CD4-positive, alpha-beta T cell treated with Interleukin-17A for 4 hours (primary cell): ENCODE measurements at places on chromosomes 7 and 10.

DNA sequence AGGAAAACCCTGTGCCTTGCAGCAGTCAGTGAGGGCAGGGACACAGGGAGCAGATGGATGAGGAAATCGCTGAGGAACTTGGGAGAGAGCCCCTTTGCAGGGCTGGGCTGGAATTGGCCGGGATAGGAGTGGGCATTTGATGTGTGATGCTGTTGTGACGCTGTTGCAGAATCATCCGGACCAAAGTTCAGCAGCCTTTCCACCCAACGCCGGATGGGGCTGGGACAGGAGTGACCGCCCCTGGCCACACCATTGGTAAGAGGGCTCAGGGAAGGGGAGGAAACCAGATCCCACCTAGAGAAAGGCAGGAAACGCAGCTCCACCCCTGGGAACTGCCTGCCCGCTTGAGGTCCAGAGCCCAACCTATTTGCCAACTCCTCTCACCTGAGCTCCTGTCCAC, 33.9 kb downstream of the PAX2 start:
- no peak for DNase-seq

- no peak for DNase-seq
Observed at GRCh38 chr7:109215341-109215740, 645.7 kb downstream of the DNAJB9 start.

DNA sequence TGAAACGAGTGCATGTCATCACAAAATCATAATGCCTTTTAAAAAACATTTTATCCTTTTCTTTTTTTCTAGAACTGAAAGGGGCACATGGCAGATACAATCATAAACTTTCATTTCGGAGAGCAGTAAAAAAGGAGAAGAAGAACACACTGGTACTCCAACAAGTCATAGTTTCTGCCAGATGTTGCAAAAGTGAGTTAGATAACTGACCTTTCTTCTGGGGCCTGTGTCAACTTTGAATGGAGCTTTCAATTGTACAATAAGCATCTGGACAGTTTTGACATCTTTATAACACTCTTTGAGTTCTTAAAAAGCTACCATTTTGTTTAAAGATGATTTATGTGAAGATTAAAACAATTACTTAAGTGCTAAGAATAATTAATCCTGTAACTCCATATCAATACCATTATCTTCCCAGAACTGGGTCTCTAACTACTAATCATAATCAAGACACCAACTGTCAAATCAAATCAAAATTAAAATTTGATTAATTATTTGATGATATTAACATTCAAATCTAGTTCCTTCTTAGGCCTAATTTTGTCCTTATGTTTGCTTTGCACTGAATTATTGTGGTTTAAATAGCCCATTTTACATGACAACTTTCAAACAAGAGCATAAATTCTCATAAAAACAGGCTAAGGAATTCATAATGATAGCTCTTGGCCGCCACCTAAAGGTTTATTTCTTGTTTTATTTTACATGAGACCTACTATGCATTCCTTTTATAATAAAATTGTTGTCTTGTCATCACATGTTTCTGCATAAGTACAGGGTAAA, 19.5 kb upstream of the ITGB8 start:
- no peak for DNase-seq

GRCh38 chr7:79964463-79964862, 170.2 kb upstream of the GNAI1 start:
- DNase-seq: no peak

DNA sequence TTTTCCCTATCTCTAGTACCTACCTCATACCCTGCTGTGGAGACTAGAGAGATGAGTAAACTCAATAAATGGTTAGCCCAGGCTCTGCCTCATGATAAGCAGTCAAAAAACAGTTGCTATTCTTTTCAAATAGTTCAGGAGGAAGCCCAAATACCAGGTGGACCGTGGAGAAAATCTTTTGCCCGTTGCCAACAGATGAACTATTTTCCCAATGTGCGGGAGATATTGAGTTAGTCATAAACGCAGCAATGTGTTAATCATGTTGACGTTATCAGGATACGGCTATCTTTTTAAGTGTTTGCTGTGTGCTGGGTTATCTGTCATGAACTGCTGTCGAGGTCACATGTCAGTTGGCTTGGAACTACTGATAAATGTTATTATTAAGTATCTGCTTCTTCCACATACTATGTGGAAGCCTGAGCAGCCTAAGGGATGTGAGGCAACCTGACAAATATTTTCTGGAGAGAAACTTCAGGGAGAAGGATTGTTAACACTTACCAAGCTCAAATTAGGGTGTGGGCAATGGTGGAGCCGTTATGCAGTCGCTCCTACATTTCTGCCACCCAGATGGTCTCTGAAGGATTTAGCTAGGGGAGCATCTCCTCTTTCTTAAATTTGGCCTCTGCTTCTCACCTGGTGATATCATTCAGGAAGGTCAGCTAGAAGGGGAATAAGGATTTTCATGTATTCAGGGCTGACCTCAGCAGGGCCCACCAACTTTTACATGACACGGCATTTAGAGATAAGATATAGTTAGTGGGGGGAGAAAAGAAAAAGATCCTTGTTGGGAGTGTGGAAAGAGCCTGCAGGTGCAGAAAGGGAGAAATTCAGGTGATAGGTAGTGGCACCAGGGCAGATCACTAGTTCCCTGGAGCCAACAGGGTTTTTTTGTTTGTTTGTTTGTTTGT, 33.5 kb upstream of the SLC26A3 start:
- DNase-seq: no peak

DNA sequence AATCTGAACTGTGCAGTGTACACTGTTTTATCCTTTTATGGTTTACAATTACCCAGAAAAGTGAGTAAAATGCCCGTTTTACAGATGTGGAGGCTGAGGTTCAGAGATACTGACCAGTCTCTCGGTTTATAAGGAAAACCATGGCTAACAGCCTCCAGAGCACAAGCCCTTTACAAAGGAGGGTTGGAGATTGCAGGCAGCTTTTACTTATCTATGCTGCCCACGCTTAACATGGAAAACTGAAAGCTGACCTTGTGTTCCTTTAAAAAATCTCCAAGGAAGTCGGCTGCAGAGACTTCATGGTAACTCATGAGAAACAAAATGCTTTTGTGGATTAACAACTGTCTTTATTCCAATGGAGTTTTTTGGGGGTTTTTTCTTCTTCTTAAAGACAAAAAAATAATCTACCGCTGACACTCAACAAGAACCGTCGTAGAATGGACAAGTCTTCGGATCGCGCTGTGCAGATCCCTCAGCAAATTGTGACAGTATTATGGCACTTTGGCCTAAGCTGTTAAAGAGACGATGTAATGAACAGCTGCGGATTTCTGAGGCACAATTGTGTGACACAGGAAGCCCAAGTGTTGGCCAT, 654 bp upstream of the SLF2 start:
- no peak for DNase-seq

DNA sequence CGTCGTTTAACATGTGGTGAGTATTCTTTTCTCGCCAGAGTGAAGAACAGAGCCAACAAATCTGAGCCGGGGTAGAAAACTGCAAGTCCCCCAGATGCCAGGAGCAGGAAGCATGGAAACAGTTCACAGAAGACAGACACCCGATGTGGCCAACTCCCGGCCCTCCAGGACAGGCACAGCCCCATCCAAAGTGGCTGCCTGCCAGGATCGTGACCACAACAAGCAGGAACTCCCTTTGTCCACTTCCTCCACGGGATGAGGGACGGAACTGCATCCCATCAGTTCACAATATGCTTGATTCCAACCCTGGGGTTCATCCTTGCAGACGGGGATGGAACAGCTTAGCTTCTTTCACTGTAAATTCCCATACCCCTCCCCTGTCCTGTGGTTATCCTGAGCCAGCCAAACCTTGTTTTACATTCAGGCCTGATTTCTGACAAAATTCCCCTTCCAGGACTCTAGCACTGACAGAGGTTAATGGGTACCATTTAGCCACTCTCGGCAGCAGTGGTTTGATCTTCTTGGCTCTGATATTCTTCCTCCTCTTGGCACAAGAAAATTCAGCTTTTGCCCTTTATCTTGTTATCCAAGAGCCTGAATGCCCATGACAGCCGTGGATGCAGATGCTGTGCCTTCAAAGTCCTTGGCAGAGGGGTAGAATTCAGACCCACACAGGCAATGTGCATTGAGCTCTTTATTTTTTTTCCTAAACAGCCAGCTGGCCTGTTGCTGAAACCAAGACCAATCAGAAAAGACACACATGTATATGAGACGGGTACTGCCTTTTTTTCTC, 105.5 kb upstream of the FAM204A start:
- DNase-seq: no peak

GRCh38 chr10:89845541-89846280, 144.3 kb downstream of the KIF20B start:
- no peak for DNase-seq

DNA sequence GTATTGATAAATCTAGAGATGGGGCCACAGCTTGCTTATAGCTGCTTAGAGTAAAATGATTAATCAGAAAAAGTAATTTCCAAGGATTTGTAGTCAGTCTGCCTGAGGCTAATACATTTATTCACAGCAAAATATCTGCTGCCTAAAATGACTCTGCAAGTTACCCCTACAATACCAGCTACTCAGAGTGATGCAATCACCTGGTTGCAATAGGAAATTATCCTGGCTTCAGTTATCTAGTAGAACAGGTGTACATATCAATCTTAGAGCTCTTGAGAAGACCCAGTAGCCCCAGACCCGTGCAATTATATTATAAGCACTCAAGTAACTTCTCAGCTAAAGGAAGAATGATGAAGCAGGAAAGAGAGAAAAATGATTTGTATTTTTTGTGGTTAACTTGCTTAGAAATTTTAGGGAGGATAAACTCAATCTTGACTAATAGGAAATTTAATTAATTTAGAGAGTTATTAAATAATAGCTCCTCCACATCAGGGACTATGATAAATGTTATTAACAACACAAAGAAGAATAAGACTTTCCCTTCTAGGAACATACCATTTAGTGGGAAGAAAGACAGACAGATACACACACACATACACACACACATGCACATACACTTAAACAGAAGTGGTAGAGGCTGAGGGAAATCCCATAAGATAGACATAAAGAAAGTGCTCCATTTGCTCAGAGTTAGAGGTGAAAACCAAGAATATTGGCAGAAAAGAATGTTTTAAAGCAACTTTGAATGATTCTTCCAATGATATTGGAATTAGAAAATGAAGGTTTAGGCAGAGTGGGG, 140.4 kb upstream of the PRSS1 start:
- DNase-seq: no peak

DNA sequence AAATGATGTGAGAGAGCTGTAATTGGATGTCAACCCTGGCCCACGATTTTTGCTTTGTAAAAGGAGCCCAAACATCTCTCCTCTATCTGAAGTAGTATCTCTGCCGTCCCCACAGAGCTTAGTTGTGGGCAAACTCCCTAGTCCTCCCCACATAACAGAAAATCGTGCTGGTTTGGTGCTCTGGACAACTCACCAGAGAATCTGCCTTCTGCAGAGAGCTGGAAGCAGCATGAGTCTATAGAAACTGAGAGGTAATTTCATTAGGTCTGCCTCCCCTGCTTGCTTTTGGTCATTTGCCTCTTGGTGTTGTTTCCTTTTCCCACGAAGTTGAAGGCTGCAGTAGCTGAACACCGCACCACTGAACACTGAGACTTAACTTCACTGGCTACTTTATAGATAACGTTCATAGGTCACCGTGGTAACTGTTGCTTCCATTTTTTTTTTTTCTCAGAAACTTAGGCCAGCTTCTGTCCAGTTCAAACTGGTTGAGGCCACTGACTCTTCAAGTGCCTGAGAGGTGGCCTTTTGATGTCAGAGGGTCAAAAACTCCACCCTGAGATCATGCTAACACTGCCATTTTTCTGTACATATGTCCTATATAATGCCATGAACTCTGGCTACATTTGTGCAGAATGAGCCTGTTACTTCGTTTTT, 3.3 kb upstream of the CDCA7L start:
- DNase-seq: no peak

- DNase-seq: no peak
Observed at GRCh38 chr7:29146057-29146706, at the start of gene CPVL. Gene CPVL, minus strand, starts transcription at chr7:29146537. Its CDS starts 25,476 bp downstream, at chr7:29121061.

- no peak for DNase-seq
Observed at GRCh38 chr7:12320241-12320986, 83.3 kb downstream of the VWDE start.

- no peak for DNase-seq
Observed at GRCh38 chr7:69243016-69243415, 355.3 kb upstream of the AUTS2 start.

DNA sequence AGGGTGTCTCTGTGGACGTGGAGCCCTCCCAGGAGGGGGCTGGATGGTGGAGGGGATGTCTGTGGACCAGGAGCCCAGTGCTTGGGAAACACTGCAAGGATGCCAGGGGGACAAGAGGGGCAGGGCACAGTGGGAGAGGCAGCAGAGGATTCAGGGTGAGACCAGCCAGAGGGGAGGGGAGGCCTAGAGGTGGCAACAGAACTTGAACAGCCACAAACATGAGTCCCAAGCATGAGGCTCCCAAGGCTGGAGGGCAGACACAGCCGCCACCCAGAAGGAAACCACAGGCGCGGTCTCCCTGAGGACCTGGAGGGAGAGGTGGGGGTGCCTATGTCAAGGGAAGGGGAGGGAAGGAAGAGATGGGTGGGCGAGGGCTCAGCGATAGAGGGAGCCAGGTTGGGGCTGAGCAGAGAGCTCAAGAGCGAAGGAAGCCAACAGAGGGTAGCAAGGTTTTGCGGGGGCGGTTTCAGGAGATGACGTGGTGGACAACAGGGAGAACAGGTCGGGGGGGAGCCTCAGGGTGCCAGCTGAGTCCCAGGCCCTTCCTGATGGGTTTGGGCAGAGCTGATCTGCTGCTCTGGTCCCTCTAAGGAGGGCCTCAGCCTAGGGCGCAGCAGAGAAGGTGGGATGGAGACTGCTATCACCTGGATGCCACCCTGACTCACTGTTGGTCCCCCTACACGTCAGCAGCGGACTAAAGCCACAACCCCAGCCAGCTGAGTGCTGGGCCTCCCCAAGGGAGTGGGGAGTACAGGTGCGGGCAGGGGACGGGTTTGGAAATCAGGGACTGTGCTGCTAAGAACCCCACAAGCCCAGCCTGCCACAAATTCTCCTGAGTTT, 6.7 kb upstream of the PILRA start:
- DNase-seq: no peak

GRCh38 chr10:106612381-106612780, 552.1 kb downstream of the SORCS1 start:
- DNase-seq: no peak

DNA sequence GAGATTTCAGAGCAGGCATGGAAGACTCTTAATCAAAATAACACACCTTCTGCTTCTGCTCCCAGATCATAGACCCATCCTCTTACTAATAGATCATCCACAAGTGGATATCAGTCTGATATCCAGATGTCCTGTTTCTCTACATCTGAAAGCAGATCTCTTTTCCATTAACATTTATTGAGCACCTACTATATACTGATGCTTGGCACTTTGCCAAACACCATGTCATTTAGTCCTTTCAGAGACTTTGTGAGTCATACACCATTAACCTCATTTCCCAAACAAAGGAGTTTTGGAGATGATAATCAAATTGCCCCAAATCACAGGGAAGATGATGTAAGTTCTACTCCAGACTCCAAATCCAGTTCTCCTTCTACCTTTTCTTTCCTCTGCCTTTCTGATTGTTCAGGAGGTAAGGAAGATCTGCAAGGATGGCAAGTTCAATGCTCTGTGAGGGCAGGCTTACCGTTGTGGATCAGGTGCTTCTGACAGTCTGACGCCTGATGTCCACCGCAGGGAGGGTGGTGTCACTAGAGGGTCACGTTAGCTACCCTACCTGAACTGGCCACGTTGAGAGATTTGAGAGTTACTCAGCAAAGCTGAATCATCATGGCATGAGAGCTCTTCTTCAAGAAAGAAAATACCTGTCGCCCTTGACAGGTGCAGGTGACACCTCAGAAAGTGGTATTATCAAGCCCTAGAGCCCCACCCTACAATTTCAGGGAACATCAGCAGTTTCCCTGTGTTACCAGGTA, 269.6 kb upstream of the ZMIZ1 start:
- DNase-seq: no peak
